ENCODE measurements at places on chromosomes 12 and 14.

GRCh38 chr14:105857220-105857825 lies 330.9 kb downstream of the TMEM121 start:
- DNase-seq = no peak

GRCh38 chr12:65673732-65674131 lies 150.6 kb upstream of the HMGA2 start:
- peak; percentile 39 for DNase-seq

DNA sequence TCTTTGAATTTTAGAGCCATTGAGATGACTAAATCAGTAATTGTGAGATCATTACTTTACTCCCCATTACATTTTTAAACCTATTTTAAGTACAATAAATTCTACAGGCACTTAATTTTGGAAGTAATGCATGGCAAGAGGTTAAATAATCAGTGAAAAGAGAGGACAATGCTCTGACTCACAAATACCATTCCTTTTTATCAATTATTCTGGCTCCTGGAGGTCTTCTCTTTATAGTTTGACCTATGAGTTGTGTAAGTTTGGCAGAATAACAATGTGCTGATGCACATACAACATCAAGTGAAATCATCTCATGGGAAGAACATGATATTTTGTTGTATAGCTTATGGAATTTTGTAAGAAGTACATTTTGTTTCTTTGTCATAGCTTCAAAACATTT lies 166.7 kb downstream of the TMTC3 start:
- peak; percentile 97 for DNase-seq

DNA sequence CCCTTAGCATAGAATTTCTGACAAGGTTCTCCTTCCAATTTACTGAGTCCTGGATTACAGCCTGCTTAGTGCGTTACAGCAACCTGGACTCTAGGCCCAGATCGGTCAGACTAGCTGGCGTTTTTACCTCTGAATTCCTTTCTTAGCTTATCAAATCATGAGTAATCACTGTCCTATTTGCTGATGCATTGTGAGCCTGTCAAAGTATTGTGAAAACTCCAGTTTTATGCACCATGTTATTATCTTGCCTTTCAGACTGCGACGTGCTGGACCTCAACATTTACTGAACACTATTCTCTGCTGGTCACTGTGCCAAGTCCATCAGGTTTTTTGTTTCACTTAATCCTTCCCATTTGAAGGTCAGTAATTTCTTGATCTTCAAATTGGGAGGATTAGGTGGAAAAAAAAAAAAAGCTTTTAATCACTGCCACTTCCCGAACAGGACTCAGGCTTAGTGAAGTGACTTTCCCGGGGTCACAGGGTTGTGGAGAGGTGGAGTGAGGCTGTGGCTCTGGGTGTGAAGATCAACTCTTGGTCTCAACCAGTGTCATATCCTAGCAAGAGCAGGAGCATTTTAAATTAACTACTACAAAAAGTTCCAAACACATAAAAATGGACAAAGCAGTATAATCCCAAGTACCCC lies 31.2 kb downstream of the FBXO21 start:
- DNase-seq = no peak

DNA sequence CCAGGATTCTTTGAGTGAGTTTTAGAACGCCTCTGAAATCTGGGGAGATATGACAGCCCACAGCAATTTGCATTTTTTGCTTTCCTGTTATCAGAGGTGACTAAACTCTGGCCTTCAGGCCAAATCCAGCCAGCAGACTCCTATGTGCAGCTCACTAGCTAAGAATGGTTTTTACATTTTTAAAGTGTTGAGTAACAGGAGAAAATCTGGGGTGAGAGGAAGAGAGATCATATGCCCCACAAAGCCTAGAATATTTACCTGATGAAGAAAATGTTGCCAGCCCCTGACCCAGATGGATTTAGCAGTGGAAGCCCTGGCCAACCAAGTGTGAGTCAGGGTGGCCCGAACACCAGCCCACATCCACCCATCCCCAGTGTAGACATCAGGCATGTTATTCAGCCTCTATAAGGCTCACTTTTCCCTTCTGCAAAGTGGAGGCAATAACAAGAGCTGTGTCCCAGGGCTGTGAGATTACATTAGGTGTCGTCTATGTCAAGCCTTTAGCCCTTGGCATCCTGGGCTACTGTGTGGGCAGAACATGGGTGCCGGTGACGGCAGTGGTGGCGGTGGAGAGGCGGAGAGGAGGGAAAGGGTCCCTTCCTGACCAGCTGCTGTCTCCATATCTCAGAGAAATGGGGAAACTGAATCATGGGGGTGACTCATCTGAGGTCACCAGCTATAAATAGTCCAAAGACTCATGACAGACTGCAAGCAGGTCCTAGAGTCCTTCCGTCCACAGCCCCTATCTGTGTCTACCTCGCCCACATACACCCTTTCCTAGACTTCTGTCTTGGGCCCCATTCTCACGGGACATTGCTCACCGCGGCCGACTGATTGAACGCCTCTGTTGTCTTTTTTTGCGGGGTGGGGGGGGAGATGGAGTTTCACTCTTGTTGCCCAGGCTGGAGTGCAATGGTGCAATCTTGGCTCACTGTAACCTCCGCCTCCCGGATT lies 32.6 kb upstream of the CD9 start:
- peak; percentile 93 for DNase-seq

DNA sequence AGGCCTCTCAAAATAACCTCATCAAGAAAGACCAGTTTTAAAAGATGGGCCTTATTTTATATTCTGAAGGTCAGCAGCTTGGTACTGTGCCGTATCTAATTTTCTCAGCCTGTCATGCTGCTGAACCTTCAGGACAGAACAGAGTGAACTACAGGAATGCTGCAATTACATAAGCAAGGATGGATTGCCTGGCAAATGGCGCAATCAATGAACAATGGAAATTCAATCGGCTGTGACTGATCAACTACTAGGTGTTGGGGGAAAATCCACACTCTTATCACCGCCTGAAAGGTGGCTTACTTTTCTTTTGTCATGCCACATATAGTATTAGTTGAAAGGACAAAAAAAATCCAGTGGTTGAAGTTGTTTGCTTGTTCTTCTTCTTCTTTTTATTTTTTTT lies 8.5 kb downstream of the ACSS3 start:
- DNase-seq = no peak

DNA sequence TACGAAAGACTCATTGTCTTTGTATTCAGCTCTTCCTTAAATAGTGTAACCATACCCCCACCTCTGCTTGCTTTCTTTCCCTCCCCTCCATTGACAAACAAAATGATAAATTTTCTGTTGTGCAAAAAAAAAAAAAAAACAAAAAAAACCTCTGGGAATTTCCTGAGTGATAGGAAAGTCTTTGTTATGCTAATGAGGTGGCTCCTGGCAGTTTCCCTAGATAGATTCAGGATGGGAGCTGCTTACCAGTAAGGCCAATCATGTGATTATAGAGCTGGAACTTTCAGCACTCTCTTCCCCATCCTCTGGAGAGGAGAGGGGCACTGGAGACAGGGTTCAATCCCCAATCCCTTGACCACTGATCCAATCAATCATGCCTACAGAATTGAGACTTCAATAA lies 120.5 kb downstream of the NUAK1 start:
- no peak for DNase-seq

DNA sequence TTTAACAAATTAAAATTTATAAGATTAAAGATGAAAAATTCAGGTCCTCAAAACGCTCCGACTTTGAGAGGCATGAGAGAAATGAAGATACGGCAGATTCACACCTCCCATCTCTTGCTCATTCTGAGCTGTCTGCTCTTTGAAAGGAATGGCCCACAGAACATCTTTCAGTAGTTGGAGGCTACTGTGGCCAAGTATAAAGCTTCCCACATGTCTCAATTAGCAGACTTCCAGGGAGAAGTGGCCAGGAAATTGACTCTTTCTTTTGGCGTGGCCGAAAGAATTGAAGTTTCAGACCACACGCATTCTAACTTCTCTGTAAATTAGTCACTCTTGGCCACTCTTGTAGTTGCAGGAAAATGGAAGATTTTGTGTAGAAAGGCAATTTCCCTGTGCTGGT lies 129.2 kb downstream of the DIP2B start:
- peak; percentile 36 for DNase-seq

- no peak for DNase-seq
Observed at GRCh38 chr12:6262623-6263022, 47.9 kb upstream of the PLEKHG6 start.

DNA sequence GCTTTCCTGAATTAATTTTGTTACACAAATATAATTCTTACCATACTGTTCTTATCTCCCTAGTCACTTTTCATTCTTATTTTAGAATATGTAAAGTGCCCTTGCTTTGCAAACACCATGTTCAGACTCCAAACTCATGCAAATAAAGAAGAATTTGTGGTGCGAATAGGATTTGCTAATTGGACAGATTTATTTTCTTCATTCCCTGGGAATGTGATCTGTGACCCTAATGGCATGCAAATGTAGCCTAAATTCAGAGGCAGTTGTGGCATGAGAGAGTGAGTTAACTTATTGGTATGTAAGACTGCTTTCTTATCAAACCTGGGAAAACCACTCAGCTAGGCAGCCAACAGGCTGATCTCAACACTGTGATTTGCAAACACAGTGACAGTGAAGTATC lies 10.0 kb downstream of the CAPZA3 start:
- peak; percentile 91 for DNase-seq

DNA sequence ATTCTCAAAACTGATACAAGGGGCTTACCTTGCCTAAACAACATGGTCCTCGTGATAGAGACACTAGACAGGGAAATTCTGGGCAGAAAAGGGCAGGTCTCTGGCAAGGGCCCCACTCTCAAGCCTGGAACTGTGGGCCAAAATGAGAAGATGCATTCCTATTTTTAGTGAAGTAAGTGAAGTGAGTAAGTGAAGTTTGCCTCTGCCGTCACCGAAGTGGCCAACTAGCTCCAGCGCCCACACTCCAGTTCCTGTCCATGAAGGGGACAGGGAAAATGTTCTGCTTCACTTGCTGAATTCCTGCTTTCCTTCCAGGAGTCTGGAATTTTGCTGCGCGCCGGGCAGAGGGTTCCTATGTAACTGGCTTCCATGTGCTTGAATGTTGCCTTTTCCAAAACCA lies 1035.6 kb upstream of the TMEM132C start:
- no peak for DNase-seq

GRCh38 chr12:116613256-116613655 lies 54.1 kb downstream of the MAP1LC3B2 start:
- DNase-seq = no peak

GRCh38 chr12:27332714-27333402 lies at the start of gene BMAL2:
Gene BMAL2 (plus strand): TSS chr12:27332836. CDS start chr12:27333073, 237 bp downstream.
- DNase-seq = peak; percentile 54

DNA sequence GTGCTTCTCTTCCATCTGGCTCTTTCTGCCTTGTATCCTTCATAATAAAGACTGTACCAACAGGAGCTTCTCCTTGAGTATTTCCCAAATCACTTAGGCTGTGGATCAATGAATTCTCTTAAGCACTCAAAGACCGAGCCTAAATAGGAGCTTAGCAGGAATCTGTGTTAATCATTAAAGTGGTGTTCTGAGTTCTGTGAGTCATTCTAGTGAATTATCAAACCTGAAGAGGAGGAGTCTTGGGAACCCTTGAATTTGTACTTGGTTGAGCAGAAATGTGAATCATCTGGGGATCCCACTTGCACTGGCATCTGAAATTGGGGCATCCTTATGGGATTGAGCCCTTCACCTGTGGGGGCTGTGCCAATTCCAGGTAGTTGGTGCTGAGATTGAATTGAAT lies 946.2 kb downstream of the BCL11B start:
- no peak for DNase-seq

DNA sequence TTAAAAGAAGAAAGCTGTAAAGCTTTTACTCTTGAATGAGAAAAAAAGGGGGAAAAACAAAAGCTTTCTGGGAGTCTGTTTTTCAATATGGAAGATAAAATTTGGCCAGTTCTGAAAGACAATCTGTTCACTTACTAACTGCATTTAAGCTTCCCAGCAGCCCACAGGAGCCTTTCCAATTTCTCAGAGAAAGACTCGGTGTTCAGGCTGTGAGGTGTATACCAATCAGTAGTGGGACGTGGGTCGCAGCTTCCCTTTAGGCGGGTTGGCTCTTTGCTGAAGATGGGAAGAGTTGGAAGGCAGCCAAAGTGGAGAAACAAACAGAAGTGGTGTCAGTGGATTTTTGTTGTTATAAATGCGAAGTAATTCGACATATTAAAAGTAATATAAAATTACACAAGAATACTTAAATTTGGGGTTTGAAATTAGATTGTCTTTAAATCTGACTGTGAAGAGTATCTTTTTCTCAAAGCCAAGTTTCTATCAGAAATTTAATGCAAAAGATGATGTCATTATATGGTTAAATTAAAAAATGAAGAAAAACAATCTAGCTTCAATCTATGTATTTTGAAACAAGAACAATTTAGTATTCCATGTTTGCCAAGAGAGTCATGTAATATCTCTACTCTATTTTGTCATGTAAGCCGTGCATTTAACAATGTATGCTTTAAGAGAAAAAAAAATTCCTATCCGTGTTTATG lies 590.2 kb upstream of the ATXN7L3B start:
- no peak for DNase-seq

- DNase-seq = no peak
Observed at GRCh38 chr12:4375449-4375848, 4.1 kb downstream of the FGF23 start.

DNA sequence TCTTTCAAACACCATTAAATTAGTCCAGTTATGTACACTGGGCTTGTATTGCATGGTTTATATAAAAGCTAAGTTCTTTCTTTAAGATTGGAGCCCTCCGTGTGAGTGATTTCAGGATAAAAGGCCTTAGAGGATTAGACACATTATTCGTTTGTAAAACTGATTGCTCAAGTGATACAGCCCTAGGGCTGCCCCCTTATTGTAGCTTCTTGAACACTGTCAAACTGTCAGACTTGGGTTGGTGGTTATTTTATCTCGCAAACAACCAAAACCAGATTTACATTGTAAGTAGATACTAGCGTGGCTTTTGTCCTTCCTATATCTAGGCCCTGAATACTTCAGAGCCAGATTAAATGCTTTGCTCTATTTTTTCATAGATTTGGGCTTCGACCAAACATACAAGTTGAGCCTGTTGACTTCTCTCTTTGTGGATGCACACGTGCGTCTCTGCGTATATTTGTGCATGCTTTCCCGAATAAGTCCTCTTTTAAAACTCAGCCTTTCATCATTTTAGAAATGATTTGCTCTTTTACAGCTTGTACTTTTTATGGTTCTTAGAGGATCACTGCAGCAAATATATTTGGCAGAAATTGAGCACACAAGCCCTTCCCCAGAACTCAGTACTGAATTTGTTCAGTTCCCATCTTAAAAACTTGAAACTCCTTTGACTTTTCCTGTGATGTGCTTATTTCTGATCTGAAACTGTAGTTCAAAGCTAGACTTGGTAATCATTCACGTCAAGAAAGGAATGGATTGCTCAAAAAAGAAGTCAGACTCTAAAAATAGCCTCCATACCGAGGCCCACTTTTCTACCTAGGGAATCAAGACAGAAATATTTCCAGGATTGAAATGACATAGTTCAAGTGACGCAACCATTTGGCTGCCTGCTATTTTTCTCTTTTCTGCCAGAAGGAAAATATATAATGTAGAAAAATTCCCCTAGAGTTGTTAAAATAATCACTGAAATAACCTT lies 129.5 kb downstream of the ETV6 start:
- DNase-seq = peak; percentile 80

GRCh38 chr12:29234965-29235626 lies 86.0 kb downstream of the FAR2 start:
- peak; percentile 13 for DNase-seq

- DNase-seq = peak; percentile 63
Observed at GRCh38 chr12:10590966-10591365, 22.4 kb downstream of the MAGOHB start.
